ENCODE measurements at places on chromosomes 11 and 22.

- DNase-seq = no peak
Observed at GRCh38 chr11:93529707-93530467, 13.3 kb downstream of the SMCO4 start.

- no peak for DNase-seq
Observed at GRCh38 chr11:11027288-11027687, 169.4 kb upstream of the ZBED5 start.

GRCh38 chr11:72228229-72228843 is 3.8 kb downstream of the INPPL1 start:
- no peak for DNase-seq

- DNase-seq = no peak
Observed at GRCh38 chr11:69009441-69010211, 3.4 kb downstream of the MRGPRF start.

- no peak for DNase-seq
Observed at GRCh38 chr11:33940538-33940815, 48.6 kb upstream of the LMO2 start.

DNA sequence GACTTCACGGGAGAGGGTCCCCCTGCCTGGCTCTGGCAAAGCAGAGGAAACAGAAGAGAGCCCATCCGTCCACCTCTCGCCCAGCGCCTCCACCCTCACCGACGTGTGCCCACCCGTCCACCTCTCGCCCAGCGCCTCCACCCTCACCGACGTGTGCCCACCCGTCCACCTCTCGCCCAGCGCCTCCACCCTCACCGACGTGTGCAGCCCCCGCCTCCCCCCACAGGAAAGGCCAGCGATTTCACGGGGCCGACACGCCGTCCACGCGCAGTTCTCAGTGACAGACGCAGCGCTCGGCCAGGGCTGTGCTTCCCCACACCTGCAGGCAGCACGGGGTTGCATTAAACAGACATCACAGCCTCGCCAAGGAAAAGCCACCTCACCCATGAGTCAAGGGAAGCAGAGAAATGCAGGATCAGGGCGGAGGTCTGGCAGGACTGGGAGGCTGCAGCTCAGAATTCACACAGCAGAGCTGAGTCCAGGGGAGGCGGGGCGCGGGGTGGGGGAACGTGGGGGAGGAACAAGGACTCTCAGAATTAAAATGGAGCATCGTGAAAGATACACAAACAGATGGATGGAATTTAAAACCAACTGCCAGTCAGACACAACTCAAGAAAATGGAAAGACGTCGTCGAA is 377.7 kb downstream of the BRD1 start:
- no peak for DNase-seq

DNA sequence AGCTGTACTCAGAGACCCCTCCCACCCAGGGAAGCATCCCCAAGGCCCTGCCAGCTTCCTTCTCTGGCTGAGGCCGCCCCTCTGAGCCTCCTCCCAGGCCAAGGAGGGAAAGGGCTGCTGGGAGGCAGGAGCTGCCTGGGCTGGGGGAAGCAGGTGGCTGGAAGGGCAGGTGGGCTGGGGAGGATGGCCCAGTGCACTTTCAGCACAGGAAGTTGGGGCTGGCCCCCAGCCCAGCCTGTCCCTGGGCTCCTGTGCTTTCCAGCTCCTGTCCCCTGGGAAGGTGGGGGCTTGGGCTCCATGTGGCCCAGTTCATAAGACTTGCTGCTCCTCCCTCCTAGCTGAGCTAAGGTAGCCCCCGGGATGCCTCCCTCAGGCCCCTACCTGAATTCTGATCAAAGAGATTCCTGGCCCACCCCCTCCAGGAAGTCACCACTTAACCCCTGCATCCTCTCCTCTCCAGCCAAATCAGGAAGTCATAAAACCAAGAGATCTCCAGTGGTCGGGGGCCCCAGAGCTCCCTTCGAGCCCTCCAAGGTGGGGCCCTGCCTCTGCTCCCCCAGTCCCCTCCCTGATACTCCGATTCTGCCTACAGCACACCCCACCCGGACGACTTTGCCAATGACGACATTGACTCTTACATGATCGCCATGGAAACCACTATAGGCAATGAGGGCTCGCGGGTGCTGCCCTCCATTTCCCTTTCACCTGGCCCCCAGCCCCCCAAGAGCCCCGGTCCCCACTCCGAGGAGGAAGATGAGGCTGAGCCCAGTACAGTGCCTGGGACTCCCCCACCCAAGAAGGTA is 4.9 kb downstream of the PPP1CA start:
- DNase-seq = no peak

DNA sequence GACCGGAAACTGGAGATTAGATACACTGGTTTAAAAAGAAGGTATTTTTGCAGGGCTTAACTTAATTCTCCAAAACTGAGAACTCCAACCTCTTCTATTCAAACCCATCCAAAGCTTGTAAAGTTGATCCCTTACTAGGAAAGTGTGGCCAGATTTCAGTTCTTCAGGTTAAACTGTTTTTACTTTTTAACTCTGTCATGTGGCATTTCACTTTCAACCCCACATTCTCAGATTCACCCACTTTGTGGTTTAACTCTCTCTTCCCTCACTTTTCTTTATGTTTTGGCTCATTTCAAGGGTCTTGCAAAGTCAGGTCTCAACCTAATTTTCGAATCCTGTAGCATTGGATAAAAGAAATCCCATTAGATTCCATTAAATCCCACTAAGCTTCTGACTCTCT is 75.4 kb downstream of the MPPED2 start:
- DNase-seq = no peak

Data from progenitor cell of endocrine pancreas (in vitro differentiated cells).